Left lung (tissue), 14 donors: ENCODE measurements at places on chromosomes 2 and 18. TPM values are rescaled to one million over a fixed set of nuclear protein-coding genes. Genes with fewer than 3 reads are reported as not detected.
A peak's percentile ranks its signal among the peaks of the same experiment; 100 is the strongest.

Gene SRD5A2
- 0.78 TPM for polyA plus RNA-seq

Gene SPTBN1
- polyA plus RNA-seq = 572 TPM

Gene NAT8
- polyA plus RNA-seq = 1.2 TPM

DNA sequence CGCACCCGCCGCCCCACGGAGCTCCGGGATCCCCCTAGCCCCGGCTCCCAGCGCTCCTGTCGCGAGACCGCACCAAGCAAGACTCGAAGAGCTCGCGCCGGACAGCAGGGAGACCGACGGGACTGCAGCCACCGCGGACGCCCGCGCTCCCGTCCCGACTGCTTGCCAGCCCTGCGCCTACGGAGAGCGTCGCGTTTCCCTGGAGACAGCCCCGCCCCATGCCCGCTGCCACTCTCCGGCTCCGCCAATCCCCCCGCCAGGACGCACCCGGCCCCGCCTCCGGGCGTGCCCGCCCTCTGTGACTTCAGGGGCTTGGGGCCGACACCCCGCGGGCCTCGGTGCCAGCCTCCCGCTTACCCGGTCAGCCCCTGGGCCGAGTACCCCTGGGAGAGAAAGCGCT, at the start of gene ANKMY1:
ANKMY1 (minus strand) TSS at position 181 of the 400 bp plus-strand sequence. CDS start 653 bp downstream, outside the sequence.
- peak; percentile 77 for DNase-seq

DNA sequence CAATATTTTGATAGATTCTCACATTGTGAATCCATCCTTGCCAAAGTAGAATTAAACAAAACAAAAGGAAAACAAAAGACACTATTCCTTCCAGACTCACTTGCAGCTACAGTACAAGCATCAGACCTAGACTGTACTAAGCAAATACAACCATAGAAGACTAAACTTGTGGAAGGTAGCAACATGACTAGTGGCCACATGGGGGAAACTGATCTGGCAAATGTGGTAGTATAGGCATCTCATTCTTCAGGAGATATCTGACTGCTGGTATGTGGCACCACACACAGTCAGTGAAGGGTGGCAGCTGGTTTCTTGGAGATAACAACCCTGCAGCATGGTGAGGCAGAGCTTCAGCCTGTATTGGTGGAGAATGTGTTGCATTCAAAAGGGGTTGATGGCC, 81.0 kb upstream of the ACVR2A start:
- no peak for DNase-seq

DNA sequence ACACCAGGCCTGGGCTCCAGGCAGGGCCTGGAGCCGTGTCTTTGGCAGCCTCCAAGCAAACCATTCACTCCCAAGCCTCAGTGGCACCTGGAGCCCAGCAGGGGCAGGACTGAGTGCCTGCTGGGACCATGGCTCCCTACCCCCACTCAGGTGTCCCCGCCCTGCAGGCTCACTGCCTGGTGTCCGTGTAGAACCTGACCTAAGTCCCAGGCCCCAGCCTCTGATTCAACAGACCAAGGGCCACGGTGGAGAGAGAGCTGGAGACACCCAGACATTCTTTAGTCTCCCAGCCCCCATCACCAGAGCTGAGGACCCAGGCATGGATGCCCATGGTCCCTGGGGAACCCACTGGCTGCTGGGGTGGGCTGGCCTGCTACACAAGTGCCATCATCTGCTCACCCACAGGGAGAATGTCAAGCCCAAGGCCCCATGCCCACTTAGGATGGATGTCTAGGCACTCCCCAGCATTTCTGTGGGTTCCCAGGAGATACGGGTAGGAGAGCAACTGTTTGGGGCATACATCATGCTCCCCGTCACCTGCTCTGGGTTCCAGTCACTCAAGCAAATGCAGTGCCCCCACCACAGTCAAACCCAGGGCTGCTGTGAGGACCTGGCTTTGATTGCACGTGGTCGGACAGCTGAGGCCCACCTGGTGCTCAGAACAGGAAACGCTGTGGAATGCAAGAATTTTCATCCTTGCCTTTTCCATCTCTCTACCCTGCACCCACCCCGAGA, 42.9 kb upstream of the ATG16L1 start:
- DNase-seq = no peak
